Frontal cortex (tissue), 4 donors: ENCODE measurements at places on chromosomes 7 and 10.

DNA sequence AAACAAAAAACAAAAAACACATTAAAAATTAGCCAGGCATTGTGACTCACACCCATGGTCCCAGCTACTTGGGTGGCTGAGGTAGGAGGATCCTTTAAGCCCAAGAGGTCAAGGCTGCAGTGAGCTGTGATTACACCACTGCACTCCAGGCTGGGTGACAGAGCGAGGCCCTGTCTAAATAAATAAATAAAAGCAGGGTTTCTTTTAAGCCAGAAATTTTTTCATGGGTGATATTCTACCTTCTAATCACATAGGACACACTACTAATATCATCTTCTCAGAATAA is 14.2 kb upstream of the SVIL start:
- DNase-seq: no peak

DNA sequence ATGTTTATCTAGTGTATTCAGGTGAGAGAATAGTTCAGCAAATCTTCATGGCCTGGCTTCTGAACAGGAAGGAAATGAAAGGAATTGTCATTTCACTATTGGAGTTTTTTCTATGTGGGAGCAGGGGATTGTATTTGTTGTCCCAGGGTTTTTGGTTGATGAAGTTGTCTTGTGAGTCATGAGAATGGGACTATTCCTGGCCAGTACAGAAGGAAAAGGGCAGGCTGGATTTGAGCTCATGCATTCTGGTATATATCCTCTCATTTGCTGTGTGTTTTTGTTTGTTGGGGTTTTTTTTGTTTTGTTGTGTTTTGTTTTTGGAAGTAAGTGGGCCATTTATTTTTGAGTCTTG is 101.2 kb upstream of the MKLN1 start:
- DNase-seq: no peak

- DNase-seq: no peak
These were observed 82.9 kb downstream of the HYCC1 start for GRCh38 chr7:22931011-22931410.

DNA sequence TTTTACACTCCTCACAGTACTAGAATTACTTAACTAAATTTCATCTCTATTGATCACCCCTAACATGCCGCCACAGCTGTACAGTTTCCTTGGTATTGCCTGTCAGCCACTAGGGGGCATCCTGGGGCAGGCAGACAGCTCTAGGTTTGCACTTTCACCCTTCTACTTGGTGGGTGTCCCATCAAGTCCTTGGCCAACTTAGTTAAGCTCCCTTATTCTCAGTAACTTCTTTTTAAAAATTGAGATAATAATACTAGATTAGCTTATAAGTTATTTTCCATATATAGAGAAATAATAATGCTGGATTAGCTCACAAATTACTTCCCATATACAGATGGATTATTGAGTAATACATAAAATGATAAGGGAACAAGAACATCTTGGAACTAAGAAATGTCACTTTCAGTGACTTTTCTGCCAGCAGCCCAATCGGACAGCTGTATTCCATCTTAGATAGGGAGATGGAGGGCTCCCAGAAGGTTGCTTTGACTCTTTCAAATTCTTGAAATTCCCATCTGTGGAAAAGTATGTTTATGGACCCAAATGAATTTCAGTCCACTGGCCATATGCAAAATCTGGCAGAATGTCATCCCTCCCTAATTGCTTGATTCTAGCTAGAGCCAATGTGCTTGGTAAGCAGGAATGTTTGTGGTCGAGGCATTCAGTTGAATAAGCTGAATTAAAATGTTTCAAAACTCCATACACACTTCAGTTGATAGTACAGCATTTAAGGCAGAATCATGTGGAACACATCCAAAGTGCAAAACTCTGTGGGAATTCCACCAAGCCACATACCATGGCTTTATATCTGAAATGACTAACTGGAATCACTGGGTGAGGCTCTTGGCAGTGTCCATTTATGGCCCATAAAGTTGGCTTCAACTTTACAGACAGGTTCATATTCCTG is 309.7 kb downstream of the CSTF2T start:
- DNase-seq: peak; percentile 18

- DNase-seq: no peak
These were observed 7.7 kb upstream of the SCART1 start for GRCh38 chr10:133445751-133446708.

DNA sequence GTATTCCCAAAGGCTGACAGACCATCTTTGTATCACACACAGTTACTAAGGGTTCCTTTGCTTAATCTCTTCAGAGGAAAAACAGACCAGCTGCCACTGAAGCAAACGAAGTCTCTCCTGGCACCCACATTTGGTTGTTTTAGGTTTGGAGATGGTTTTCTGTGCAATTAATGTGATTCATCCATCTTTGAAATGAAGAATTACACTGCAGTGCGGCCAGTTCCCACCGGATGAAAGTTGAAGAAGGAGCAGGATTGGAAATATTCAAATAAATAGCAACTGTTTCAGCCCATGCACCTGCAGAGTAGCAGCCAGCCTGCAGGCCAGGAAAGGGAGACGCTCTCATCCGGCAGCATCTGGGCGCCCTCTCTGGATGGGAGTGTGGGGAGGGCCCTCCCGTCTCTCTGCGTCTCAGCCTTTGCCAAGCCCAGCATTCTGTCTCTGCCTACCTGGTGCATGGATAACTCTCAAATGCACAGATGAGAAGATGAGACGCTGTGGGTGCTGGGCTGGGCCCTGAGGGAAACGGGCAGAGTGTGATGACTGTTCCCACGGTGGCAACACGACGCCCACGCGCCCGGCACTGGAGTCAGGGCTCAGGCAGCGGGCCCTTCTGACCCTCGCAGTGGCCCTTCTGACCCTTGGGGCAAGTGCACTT is 214.0 kb downstream of the PTPRN2 start:
- DNase-seq: no peak

- no peak for DNase-seq
These were observed 42.2 kb upstream of the BHLHA15 start for GRCh38 chr7:98168904-98169621.

- DNase-seq: no peak
These were observed 209.3 kb upstream of the TBX20 start for GRCh38 chr7:35463176-35463700.

DNA sequence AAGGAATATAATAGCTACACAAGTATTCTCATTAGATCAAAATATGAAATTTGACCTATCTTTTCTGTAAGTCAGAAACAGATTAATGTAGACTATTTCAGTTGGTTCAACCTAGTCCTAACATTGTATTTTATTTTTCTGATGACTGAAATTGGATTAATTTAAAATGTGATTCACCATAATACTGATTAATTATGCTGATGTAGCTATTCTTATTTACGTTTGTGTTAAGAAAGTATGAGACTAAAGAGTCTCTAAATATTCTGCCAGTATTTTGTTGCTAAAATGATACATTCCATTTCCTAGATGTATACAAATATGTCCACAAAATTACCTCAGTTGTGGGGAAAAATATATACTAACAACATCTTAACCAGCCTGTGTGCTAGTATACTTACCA is 18.3 kb downstream of the MARCHF5 start:
- DNase-seq: no peak

- DNase-seq: no peak
These were observed 65.7 kb downstream of the AOAH start for GRCh38 chr7:36658335-36659171.

DNA sequence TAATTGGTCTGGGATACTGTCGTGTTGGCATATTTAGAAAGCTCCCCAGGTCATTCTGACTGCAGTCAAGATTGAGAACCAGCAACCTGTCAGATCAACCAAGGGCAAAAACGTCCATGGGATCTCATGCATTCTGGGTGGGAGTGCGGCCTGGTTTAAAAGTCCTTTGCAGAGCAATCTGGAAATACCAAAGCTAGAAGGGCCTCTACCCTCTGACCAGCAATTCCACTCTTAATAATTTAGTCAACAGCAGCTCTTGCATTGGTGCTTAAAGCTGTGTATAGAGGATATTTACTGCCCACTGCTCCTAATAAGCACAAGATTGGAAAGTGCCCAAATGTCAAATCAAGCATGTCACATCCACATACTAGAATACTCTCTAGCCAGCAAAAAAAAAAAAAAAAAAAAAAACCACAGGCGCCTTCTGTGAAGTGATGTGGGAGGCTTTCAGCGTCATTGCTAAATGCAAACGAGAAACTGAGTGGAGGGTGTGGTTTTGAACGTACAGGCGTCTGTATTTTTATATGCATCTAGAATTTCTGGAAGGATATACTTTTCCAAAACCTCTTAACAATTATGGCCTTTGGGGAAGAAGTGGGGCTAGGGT is 44.8 kb upstream of the HSPA12A start:
- no peak for DNase-seq
